ENCODE measurements at places on chromosomes 6 and 20. TPM values are rescaled to one million over a fixed set of nuclear protein-coding genes. Genes with fewer than 3 reads are reported as not detected.

DNA sequence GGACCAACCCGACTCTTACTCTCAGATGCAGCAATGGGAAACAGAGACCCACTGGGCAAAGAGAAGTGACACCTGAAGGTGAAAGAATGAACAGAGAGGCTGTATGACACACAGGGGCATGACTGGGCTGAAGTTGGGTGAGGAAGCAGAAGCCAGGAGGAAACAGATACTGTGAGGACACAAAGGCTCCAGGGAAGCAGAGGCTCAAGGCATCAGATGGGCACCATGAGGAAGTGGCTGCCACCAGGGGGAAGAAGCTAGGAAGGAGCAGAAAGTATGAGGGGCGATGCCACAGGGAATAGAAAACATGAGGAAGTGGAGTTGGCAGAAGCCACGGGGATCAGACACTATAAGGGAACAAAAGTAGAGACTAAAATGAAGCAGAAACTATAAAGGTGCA lies 30.9 kb upstream of the OCSTAMP start:
- no peak for DNase-seq

- DNase-seq = no peak
These were observed 28.7 kb upstream of the KIAA1586 start for GRCh38 chr6:57017841-57018240.

DNA sequence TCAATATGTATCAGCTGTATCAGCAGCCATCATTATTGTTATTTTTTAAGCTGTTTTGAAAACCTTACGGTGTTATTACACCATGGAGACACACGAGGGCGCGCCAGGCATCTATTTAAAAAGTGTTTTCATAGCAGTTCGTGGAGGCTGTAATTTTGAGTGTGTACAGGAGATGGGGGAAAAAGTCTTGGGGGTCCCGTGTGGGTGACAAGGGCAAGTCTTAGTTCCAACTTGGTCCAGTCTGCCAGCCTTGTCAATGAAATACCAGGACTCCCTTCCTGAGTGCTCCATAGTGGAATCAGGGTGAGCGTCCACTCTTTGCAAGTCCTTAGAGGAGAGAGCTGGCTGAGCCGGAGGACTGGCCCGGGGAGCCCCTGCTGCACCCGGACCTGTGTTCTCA lies 43.3 kb downstream of the SLC2A10 start:
- peak; percentile 39 for DNase-seq

DNA sequence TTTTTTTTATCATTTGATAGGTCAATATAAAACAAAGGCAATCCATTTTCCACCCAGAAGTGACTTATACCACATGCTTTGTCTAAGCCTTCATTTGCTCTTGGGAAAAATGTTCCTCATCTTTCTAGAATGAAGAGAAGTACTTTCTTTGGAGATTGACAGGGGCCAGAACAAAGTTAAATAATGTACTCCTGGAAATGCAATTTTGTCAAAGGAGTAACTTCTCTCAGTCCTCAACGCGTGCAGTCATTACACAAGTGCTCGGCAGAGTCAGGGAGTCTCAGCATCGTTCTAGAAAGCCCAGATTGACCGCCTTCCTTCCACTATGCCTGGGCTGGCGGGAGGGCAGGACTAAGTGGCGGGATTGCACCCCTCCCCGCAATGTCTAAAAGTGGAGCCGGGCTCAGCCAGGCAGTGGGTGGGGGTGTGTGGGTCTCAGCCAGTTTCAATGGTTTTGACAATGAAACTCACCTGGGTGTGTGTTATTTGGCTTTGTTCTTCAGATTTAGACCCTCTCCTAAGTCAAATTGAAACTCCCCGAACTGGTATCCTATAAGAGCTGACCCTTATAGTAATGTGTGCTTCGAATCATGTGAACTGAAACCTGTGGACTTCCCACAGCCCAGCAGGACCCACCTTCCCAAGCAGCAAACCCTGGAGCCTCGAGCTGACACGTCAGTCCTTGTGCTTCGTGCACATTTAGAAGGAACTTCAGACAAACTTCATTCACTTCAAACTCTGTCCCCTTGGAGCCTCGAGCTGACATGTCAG lies 63.2 kb upstream of the DUSP22 start:
- no peak for DNase-seq

DNA sequence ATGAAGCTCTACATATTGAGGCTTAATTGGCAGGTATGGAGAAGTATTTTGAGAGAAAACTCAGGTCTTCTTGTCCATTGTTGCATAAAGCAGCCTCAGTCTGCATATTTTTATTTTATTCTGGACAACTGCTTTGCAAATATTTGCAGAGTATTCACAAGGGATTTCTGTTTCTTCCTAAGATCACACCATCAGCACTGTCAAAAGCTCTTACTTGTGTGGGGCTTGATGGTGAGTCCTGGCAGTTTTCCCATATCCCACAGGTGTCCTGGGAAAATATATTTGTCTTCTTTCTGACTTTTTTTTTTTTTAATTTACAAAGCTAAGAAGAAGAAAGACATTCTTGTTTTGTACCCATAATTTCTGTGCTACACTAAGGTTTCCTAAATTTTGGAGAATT lies 16.9 kb upstream of the MLIP start:
- DNase-seq = no peak

Gene CYP24A1
- total RNA-seq = 6.9 TPM

Gene POFUT1
- total RNA-seq = 27.6 TPM

Gene RANBP9
- 27.4 TPM for total RNA-seq
